Esophagus mucosa (tissue), 1 donor: ENCODE measurements at places on chromosomes 7 and 10. TPM values are rescaled to one million over a fixed set of nuclear protein-coding genes. Genes with fewer than 3 reads are reported as not detected.

The SYT15B gene
- total RNA-seq = 0.88 TPM

GRCh38 chr7:131302446-131302845 lies 25.2 kb upstream of the MKLN1 start:
- no peak for ATAC-seq

DNA sequence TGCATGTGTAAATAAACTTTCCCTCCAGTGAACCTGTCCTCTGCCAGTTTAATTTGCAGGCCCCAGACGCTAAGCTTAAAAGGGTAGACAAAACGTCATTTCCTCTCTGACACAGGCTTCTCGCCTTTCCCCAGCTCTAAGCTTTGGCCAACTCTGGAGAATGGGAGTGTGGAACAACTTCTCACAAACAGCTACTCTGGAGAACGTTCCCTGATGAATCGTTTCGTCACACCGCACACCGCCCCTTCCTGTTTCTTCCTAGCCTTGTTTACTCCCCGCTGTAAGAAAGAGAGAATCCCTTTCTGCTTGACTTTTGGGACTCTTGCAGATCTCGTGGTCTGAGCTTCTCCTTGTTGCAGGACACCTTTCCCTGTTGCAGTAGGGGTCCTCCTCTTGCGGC lies 564.2 kb downstream of the TCERG1L start:
- no peak for ATAC-seq

The TRIL gene
- 2.9 TPM for total RNA-seq

DNA sequence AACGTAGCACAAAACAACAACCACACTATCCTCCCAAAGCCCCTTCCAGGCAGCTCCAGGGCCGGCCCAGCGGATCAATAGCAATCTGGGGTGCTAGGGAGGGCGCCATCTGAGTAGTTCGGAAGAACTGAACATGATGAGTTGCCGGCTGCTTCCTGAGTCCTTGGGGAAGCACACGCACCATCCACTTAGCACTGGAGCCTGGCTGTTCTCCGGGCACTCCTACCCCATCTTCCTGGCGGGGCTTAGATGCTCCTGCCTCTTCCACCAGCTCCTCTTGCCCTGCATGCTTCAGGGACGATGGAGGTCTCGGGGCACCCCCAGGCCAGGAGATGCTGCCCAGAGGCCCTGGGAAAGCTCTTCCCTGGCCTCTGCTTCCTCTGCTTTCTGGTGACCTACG lies at the start of gene KCNK18:
TSS of gene KCNK18 (plus strand) at position 301 of the 400 bp plus-strand sequence. CDS start at position 301, 0 bp downstream.
- no peak for ATAC-seq

- no peak for ATAC-seq
Observed at GRCh38 chr10:104077663-104078151, 8.0 kb downstream of the COL17A1 start.

GRCh38 chr10:106947643-106948042 lies 216.9 kb downstream of the SORCS1 start:
- ATAC-seq = no peak

DNA sequence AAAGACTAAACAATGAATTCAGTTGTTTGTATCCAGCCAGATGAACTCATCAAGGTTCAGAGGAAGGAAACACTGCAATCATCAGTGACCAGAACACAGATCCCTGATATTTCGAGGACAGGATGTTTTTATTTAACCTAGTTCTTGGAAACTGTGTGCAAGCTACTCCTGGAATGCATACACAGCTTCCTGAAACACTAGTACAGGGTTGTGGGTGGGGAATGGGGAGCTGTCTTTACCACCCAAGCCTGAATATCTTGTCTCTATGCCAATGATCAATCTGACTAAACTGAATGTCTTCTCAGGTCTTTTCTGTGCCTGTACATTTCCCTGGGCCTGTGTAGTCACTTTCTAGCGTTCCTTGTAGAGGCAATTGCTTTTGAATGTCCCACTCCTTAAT lies 374.6 kb downstream of the CALN1 start:
- no peak for ATAC-seq
